ENCODE measurements at places on chromosomes 2 and 18.
A peak's percentile ranks its signal among the peaks of the same experiment; 100 is the strongest.

GRCh38 chr2:46356991-46357390 lies 59.8 kb downstream of the EPAS1 start:
- no peak for DNase-seq

DNA sequence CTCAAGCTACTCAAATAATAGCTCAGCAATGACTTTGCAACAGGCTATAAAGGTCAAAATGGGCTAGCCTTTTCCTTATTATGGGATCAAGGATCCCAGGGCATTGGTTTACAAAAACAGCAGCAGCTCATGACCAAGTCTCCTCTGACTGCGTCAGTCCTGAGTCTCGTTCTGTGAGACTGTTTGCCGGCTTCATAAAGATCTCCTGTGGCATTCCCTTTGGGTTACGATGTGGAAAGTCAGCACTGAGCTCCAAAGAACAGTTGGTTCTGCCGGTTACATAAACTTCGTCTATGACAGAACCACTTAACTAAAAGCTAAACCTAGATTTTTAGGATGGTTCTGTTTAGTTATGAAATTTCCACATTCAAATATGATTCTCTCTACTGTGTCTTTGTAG lies 674.9 kb downstream of the ZEB2 start:
- no peak for DNase-seq

DNA sequence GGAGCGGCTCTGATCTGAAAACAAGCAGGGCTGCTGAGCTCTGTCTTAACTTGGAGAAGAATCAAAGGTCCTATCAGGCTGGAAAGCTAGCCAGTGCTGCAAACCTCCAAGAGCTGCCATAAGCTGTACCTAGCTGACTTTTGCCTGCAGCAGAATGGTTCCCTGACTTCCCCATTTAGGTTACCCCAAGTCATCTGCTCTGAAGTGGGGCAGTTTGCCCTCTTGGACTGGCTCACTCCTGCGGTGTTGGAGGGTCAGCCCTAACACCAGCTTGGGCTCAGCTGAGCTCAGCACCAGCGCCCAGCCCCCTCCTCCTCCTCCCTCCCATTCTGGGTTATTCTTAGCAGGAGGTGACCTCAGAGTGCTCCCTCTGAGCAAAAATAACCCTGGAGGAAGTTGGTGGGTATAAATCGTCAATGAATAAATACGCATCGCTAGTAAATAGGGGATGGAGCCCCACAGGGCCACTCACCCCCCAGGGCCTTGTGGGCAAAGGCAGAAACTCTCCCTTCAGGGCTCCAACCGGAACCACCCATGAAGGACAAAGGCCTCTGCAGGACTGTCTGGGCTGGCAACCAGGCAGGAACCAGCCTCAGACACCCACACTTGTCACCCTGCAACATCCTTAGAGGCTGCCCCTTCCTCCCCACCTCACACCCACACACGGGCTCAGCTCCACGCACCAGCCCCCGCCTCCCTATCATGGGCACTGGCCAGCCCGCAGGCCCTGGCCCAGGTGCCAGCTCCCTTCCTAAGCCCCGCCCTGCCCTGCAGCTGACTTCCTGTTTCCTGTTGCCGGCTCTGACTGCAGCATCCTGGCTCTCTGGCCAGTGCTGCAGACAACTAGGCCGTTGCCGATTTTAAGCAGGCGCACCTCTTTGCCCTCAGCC lies 46.9 kb downstream of the DNMT3A start:
- no peak for DNase-seq

- DNase-seq: peak; percentile 86
Measured at GRCh38 chr2:169476459-169476858, 2.8 kb upstream of the BBS5 start.

GRCh38 chr2:20966061-20966595 lies 77.7 kb downstream of the APOB start:
- no peak for DNase-seq

DNA sequence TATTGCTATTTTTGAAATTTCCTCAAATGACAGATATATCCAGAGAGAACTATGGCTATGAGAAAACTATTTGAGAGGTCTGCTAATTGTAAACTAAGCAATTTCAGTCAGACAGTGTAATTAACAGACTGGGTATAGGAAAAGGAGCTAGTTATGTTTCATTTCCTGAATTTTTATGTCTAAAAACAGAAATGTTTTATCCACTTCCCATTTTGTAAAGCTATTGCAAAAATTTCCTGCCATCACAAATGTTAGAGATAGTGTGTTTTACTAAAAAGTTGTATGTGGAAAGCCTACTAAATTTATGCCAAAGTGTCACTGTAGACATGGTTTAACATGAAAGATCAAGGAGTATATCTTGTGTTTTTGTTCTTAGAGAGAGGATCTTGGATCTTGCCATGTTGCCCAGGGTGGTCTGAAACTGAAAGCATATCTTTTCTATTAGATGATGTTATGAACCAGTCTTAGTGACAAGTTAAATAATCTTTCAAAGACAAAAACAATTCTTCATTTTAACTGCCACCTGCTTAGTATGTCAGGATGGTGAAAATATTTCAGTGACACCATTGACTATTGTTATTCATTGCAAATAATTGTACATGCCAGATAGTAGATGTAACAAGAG lies 40.5 kb upstream of the ITPRID2 start:
- no peak for DNase-seq

DNA sequence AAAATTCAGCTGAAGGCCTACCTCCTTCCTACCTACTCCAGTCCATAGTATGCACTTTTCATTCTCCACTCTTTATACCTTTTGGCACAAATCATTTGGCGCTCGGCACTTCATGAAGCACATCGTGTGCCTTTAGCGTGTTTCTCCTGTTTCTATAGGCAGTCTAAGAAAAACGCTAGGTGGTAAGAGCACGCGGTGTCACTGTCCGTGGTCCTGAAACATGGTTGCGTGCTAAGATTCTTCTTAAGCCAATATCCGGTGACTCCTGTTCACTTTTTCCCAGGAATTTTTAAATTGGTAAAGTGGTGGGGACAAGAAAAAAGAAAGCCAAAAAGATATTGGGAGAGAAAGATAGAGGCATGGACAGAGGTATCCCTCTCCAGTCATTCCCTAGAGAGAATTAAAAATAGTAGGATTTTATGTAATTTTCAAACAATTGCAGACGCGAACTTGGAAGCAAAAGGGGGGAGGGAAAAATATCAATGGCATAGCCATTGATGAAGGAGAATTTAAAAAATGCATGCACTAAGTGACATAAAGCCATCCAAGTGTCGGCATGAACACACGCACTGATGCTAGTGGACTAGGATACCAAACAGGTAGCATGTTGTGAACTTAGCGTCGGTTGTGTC lies 1.4 kb upstream of the CTNNA2 start:
- DNase-seq: peak; percentile 2

GRCh38 chr2:105864262-105864661 lies 119.5 kb downstream of the NCK2 start:
- no peak for DNase-seq

DNA sequence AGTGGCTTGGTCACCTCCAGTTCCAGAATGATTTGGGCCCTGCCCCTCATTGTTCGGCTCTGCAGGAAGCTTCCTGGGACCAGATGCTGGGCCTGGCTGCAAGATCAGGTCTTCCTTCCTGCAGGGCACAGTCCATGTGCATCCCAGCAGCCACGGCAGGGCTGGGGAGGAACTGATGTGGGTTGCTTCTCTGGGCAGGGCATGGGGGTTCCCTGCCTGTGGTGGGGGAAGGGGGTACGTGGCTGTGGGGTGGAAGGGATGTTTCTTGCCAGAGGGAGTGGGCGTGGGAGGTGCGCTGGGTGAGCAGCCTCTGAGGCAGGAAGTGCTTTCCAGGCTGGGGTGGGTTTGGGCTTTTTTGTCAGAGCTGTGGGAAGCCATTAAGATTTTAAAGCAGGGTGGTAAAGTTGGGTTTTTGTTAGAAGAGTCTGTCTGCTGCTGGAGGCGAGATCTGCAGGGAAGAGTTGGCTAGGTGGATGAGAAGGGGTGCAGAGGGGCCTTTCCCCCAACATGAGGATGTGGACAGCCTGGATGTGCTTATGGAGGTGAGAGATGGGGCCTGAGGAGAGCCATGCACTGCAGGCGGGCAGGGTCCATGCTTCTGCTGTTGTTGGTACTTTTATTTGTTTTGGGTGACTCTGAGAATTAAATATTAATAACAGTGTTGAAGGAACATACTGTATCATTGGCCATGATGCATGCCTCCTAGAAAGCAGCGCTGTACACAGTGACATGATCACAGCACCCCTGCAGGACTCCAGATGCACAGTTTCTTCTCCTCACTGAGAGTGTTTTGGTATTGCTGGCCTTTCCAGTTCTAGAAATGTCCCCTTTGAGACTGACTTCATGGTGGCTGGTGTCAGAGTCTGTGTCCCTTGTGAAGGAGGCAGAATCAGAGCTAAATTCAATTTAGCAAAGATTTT lies 45.3 kb downstream of the DGKD start:
- no peak for DNase-seq

DNA sequence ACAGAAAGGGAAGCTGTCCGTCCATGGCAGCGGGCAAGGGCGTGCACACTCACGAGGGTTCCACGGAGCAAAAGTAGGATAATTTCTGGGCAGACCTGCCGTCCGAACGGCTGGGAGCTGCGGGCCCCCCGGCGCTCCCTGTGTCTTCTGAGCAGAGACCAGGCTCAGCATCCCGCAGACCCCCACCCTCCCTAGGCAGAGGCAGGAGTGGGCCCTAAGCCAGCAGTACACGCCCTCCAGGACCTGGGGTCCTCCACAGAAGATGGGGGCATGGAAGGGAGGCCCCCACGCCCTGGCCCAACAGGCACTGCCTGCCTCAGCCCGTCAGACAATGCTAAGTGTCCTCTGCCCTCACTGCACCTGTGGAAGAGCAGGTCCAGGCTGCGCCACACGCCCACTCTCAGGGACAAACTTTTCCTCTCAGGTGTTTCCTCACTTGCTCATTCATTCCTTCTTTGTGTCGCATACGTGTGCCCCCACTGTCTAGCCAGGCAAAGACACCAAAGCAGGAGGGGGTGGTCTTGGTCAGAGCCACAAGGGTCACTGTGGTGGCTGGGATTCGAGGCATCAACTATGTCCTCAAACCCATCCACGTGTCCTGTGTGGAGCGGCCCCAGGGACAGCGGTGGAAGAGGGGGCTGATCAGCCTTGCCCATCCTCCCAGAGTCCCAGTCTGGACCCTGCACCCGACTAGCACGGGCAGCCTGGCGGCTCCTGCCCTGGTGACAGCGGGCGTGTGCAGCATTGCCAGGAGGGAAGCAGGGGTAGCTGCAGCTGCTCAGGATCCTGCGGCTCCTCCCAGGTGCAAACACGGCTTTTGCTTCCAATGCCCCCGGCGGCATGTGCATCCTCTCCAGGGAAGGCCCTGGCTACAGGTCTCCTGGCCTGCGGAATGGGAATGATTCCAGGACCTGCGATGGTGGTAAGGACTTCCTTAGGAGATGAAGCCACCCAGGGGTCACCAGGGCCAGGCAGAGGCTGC lies 2.4 kb upstream of the GPC1 start:
- no peak for DNase-seq

DNA sequence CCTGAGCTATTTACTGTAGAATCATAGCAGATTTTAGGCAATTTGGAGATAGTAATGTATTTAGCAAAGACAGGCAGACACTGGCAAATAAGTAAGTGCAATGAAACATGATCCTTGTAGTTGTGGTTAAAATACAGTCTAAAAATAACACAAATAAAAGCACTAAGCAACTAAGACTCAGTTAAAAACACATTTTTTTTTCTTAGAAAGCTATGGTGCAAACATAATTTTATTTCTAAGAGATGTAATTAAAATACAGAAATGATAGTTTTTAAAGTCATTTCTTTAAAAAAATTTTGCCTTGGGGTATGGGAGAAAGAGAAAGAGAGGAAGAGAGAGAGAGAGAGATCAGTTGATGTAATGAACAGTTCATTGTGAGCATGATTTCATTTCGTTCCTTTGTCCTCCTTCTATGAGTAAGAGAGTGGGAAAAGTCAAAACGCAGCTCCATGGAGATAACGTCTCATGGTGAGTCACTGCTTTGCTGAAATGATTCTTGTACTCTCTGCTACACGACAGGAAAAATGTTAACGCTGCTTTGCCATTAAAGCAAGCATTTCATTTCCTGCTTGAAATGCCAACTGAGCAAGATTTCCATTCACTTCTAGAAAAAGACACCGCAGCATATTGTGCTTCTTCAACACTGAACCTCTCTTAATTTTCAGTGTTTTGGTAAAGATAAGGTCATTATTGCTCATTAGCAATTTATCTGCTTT lies 61.3 kb upstream of the PGAP1 start:
- peak; percentile 98 for DNase-seq

- no peak for DNase-seq
Measured at GRCh38 chr2:3479430-3480320, 39.7 kb downstream of the ADI1 start.

DNA sequence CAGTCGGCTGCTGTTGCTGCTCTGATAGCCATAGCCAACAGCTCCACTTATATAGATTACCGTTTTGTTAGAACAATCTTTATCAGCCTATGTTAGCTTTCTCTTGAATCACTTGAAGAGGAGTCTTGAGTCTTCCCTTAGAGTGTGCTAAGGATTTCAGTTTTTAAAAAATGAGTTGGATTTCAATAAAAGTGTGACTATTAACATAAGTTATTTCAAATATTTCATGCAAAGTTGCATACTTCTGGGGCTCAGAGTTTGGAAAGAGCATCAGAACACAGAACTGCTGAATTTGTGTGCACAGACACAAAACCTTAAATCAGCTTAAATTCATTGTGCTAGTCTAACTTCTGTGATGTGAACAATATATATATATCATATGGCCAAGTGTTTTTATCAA lies 174.7 kb downstream of the MTX2 start:
- DNase-seq: no peak

GRCh38 chr2:152319822-152320570 lies 15.0 kb upstream of the FMNL2 start:
- DNase-seq: peak; percentile 67

DNA sequence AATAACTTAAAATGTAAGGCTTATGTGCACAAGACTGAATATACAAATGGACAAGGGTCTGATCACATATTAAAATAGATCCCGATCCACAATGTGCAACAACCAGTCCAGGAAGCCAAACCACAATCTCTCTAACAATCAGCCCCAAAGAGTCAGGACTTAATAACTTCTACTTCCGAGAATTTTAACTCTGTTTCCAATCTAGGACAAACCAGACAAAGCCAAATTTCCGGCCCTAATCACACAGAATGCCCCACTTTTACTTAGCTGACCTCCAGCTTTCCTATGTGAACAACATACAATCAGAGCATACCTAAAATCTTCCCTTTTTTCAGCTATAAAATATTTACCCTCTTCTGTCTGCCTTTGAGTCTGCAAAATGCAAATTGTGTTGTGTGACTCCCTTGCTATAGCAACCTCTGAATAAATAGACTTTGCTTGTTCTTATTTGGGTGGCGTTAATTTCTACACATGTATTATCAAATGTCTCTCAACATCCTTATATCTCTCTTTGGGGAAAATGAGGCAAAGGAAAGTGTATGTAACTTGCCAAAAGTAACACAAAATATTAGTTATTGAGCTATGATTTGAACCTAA lies 381.9 kb upstream of the MC4R start:
- no peak for DNase-seq
